ENCODE measurements at places on chromosomes 1 and 21.

DNA sequence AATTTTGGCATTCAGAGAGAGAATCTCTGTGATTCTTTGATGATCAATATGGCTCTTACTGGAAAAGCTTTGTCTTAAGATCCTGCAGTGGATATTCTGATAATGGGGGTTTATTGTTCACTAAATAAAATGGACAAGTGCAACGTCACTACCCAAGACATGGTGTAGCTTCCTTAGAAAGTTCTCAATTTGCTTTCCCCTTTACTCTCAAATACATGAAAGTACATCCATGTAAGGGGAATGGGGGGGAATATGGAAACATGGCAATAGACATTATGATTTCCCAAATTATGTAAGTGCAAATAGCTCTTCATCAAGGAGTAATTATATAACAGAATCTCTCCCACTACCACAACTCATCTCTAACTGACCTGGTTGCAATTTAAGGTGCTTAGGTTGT is 126.3 kb upstream of the DPYD start:
- DNase-seq, result no peak
- no peak overlapping the region for H3K27ac ChIP-seq
- H3K36me3 ChIP-seq, result no peaks in the 10 kb centered on the region

- no peaks in the 10 kb centered on the region for H3K27me3 ChIP-seq
- H3K4me1 ChIP-seq, result no peaks in the 10 kb centered on the region
- no peak for DNase-seq
These were observed 49.7 kb upstream of the GRIK3 start for GRCh38 chr1:37084013-37084412.

DNA sequence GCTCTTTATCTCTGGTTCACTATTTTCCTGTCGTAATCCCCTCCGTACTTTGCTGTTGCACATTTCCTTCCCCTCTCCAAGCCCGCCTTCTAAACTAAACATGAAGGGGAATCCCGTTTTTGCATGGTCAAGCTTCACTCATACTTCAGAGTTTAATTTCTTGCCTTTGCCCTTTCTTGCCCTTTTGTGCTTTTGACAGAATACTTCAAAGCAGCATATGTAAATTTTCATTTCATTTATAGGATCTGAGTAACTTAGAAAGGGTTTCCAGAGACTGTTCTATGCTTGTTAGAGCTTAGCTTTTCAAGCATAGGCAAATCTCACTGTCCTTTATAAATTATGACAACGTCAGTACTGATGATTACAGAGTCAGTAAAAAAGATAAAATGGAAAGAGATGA is 27.7 kb downstream of the SPATA45 start:
- no peaks in the 10 kb centered on the region for H3K36me3 ChIP-seq
- no peaks in the 10 kb centered on the region for H3K27me3 ChIP-seq
- H3K27ac ChIP-seq, result no peak overlapping the region
- no peaks in the 10 kb centered on the region for H3K4me1 ChIP-seq

DNA sequence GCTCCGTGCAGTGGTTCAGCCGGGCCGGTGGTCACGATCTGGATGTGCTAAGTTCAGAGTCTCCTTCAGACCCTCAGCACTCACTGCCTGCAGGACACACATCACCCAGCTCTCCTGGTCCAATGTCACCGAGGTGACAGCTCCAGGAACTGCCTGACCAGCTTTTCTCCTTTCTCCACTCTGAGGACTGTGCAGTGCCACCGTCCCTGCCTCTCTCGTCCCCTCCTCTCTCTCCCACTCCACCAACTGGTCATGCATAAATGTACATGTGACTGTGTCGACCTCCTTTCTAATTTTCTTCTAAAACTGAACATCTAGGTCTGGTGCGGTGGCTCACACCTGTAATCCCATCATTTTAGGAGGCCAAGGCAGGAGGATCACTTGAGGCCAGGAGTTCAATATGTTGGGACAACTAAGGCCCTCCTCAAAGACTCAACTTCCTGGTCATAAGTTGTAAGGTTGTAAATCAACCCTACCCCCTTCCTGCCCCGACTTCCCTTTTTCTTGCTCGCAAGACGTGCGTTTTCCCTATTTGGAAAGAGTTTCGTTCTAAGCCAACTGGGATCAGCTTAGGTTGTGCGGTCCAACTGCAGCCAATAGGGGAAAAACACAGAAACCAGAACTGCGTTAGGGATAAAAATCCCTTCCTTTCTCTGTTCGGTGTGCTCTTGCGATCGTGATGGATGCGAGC is 53.1 kb downstream of the MEGF6 start:
- no peak overlapping the region for H3K4me3 ChIP-seq
- no peak overlapping the region for H3K27ac ChIP-seq
- no peak for DNase-seq
- H3K36me3 ChIP-seq, result no peaks in the 10 kb centered on the region
- H3K4me1 ChIP-seq, result peaks cover 61% of the 10 kb centered on the region

- H3K27ac ChIP-seq, result no peak overlapping the region
- H3K27me3 ChIP-seq, result no peaks in the 10 kb centered on the region
- DNase-seq, result no peak
- H3K4me3 ChIP-seq, result no peak overlapping the region
These were observed 77.3 kb upstream of the KCNJ15 start for GRCh38 chr21:38179511-38179910.

DNA sequence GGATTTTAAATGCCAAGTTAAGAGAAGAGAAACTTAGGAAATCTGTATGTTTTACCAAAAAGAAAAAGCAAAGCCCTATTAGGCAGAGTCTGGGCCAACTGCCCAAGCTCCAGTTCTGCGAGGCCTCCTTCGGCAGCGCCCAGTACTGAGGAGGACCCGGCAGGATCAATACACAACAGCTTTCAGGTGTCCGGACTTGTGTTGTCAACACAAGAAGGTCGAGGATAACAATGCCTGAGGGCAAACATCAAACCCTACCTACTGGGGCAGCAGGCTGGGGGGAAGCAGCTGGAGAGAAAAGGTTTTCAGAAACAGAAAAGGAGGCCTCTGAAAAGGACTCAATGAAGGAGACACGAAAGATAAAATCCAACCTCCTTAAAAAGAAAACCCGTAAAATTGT is 98.1 kb upstream of the GJB5 start:
- H3K27me3 ChIP-seq, result no peaks in the 10 kb centered on the region
- no peak overlapping the region for H3K27ac ChIP-seq
- no peak overlapping the region for H3K4me3 ChIP-seq
- H3K36me3 ChIP-seq, result no peaks in the 10 kb centered on the region

DNA sequence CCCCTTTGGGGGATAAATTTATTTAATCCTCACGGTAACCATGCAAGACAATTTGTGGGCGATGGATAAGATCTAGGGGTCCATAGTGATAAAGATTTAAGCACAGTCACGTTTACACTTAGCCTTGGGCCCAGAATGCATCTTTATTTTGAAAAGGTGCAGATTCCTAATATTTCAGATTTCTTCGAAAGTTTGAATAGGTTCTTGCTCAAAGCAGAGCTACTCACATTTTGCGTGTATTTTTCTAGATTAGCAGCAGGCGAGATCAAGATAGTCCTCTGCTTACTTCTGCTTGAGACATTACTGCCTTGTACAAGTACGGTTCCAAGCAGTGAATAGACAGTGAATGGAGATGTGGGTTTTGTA is 647 bp downstream of the TSEN15 start:
- DNase-seq, result no peak
- no peaks in the 10 kb centered on the region for H3K36me3 ChIP-seq
- peak overlapping the region; percentile 86 for H3K27ac ChIP-seq

DNA sequence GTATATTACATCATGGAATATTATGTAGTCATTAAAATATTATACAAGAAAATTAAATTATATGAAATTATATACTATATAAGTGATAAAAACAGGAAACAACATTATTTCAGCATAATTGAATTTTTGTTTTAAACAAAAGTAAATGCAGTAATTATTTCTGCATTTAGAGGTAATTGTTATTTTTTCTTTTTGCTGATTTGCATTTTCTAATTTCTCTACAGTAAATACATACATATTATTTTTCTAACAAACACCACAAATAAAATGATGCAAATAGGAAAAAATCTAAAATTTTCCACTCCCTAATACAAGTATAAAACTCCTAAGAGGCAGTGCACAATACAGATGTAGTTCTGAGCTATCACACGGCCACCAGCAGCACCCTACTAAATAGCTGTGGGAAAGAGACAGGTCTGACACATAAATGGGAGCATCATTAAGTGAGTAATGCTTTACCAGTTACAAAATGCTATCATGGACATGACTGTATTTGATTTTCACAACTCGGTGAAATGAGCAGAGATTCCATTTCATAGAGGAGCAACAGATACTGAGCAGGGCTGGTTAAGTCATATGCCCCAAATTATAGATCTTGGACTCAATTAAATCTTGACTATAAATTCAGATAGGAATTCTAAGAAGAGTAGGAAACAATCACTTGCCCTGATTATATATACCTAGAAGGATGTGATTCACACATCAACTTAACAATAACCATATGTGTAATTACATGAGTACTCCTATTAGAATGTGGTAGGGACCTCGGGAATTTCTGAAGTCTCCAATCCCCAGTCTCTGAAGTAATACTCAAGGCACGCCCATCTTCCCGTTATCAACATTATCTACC is 49.0 kb downstream of the NRIP1 start:
- no peak overlapping the region for H3K27ac ChIP-seq
- H3K4me1 ChIP-seq, result no peaks in the 10 kb centered on the region
- H3K4me3 ChIP-seq, result no peak overlapping the region
- DNase-seq, result no peak
- H3K36me3 ChIP-seq, result peaks cover 5% of the 10 kb centered on the region

DNA sequence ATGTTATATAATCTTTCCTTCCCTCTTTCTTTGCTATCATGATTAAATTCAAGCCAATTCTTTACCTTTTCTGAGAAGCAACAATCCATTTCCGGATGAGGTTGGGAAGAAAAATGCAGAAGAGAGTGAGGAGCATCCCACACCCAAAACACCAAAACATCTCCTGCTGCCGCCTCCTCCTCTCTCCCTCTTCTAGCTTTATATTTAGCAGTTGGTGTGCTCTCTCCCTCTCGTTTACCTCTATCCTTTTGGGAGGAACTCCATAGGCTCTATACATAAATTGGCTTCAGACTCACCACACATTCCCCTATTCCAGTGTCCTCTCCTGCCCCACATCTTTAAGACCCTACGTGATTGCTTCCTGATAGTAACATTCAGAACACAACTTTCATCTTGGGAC is 332.2 kb upstream of the PLXNA2 start:
- no peaks in the 10 kb centered on the region for H3K4me1 ChIP-seq
- no peak overlapping the region for H3K27ac ChIP-seq
- DNase-seq, result no peak
- H3K36me3 ChIP-seq, result no peaks in the 10 kb centered on the region
- no peaks in the 10 kb centered on the region for H3K27me3 ChIP-seq
- no peak overlapping the region for H3K4me3 ChIP-seq

GRCh38 chr21:29182691-29183092 is 52.2 kb downstream of the MAP3K7CL start:
- peaks cover 19% of the 10 kb centered on the region for H3K4me1 ChIP-seq
- H3K27me3 ChIP-seq, result no peaks in the 10 kb centered on the region
- H3K36me3 ChIP-seq, result no peaks in the 10 kb centered on the region
- no peak for DNase-seq
- no peak overlapping the region for H3K4me3 ChIP-seq

DNA sequence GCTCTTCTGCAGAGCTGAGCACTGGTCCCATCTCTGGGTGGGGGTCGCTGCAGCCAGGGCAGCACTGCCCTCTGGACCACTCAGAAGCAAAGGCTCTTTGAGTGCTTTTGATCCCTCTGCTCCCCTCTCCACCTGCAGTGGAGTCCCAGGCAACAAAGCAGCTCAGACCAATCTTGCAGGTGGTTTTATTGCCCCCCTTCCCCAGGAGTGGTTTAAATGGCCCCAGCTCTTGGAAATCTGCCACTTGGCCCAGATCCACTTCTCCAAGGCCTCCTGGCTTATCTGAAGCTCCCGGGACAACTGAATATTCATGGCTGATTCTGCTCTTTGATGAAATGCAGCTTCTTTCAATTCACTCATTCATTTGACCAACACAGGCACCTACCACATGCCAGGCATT is 2.7 kb downstream of the STUM start:
- H3K27me3 ChIP-seq, result peaks cover 74% of the 10 kb centered on the region
- DNase-seq, result no peak
- peaks cover 20% of the 10 kb centered on the region for H3K4me1 ChIP-seq
- no peak overlapping the region for H3K27ac ChIP-seq
- no peaks in the 10 kb centered on the region for H3K36me3 ChIP-seq
